ENCODE measurements at places on chromosomes 3 and 15.

GRCh38 chr3:192570315-192570714 is 157.0 kb downstream of the FGF12 start:
- DNase-seq = no peak

GRCh38 chr3:46549408-46549904 is 16.6 kb downstream of the LRRC2 start:
- DNase-seq = no peak

DNA sequence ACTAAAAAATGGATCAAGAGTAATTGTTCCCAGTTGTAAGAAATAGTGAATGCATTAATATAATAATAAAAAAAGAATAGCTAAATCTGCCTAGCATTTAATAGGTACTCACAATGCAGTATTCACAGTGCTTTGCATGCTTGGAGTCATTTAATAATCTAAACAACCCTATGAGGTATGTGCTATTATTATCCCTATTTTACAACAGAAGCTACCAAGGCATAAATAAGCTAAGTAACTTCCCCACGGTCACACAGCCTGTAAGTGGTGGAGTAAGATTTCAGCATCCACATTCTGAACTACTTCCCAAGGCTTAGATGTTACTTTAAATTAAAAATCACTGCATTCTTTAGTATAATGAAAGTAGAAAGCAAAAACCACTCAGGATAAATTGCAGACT is 102.9 kb downstream of the PLCH1 start:
- no peak for DNase-seq

DNA sequence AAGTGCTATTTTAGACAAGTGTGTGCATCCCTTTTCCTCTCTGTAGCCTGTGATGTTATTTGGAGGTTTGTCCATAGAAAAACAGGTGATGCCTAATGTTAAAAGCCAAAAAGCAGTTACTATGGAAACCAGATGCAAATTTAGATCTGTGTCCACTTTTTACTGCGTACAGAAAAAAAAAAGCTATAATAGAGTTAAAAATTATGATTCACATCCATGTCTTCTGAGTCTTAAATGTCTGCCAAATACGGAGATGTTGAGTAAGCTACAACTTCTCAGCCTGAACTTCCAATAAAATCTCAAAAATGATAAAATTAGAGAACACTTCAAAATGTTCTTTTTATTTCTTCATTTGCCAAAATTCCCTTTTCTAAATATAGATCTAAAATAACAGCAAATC is 74.2 kb upstream of the GAP43 start:
- DNase-seq = no peak

DNA sequence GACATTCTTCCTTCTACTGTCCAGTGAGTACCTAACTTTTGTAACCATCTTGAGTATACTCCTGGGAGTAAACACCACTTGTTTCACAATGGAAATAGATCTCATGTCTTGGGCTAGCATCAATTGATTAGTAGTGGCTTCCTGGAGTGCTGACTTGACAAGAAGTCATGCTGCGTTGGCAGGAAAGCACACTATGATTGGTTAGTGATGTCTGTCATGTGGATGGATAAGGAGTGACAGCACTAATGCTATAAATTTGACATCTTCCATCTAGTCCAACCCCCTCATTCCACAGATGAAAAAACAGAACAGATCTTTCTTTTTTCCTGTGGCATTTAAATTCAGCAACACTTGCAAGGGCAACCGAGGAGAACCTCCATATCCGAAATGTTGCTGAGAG is 47.6 kb upstream of the PRICKLE2 start:
- no peak for DNase-seq

DNA sequence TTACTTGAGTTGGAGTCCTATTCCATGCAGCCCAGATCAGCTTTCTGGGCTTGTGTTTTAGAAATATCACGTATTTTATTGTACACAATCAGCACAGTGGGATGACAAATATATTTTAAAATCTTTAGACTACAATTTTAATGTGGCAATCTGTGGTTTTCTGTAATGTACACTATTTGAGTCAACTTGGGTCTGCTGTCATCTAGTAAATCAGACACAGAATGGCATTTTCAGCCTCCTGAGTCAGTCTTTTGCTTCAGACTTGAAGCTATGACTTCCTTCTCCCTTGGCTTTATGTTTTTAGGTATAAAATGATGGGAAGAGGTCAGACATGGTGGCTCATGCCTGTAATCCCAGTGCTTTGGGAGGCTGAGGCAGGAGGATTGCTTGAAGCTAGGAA is 232.1 kb downstream of the NECTIN3 start:
- DNase-seq = no peak

GRCh38 chr15:45181491-45182285 is 6.1 kb downstream of the SHF start:
- DNase-seq = no peak

DNA sequence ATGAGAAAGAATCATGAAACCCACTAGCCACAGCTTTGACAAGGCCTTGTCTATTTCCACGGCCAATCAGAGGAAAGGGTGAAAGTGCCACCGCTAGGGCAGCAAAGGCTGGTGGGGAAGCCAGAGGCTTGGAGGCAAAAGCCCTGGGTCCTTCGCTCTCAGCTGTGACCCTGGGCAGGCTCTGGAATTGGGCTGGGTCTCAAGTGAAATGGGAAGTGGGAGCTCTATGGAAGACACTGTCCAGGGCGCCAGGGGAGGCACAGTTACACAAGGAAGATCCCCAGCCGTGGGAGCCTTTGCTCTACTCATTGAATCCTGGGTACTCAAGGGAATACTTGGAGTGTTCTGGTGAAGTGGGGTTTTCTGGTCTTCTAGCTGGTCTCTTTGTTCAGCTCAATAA is 136.2 kb downstream of the ASB7 start:
- no peak for DNase-seq

DNA sequence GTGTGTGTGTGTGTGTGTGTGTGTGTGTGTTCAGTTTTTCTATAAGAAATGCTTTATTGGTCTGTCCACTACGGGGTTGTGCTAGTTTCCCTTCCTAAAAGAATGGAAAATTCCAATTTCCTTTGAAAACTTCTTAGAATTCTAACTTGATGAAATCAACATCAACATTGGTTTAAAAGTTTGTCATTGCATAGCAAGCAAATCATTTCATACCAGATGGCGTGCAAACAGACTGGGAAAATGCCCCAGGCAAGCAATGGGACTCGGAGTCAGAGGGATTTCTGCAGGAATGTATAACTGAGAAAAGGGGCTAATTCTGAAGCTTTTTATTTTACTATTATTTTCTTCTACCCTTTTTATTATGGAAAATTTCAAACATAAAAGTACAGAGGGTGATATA is 13.1 kb upstream of the DYNC1LI1 start:
- no peak for DNase-seq

- no peak for DNase-seq
Observed at GRCh38 chr3:34725774-34726173, 913.6 kb upstream of the ARPP21 start.

GRCh38 chr3:106965307-106965706 is 411.9 kb upstream of the CCDC54 start:
- no peak for DNase-seq

DNA sequence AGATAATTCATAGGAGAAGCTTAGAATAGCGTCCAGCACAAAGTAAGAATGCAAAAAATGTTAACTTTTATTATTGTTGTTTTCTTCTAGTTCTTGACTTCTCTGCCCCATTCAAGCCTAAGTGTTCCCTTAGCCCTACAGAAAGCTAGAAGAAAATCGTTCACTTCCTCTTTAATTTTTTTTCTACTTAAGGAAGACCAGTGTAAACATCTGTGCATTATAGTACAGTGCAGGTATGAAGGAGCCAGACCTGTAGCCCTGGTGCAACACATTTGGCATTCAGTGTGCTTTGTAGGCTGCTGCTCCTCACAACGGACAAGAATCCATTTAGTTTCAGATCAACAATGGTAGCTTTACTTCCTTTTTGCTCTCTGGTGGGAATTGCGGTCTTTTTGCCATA is 127.8 kb upstream of the SLC7A14 start:
- DNase-seq = no peak

DNA sequence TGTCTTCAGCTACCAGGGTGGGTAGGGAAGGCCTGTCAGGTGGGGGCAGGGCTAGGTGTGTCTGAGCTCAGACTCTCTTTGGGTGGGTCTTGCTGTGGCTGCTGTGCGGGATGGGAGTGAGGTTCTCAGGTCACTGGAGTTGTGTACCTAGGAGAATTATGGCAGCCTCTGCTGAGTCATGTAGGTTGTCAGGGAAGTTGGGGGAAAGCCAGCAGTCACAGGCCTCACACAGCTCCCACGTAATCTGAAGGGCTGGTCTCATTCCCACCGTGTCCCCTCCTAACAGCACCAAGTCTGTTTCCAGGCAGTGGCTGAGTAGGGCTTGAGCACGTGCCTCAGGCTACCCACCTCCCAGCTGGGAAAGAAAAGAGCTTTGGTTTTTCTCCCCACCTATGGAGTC is 67.0 kb downstream of the CHCHD4 start:
- no peak for DNase-seq

DNA sequence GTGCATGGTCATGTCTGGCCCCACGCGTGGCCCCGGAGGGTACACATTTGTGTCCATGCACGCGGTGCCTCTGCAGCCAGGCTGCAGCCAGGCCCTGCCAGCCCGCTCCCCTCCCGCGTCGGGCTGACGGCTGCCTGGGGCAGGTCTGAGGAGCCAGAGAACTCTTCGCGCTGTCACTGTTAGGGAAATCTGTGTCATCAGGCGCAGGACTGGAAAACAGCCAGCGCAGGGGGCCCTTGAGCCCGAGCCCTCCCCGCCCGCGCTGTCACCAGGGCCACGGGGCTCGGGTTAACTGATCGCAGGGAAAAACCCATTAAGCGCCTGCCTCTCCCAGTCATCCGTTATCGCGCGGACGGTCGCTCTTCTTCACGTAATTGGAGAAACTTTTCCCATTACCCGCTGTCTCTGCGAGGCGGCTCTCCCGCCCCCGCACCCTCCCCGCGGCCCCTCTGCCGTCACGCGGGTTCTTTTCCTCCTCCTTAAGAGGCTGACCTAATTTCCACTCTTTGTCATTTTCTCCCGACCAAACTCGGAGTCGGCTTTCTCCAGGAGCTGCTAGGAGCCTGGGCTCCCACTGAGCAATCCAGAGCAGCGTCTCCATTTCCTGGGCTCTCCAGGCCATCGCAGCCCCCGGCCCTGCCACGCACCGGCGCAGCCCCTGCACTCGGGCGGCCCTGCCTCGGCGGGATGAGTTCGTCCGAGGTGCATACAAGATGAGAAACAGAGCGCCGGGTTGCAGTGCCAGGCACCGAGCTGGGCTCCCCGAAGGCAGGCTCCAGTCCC is 57.5 kb upstream of the PRR23E start:
- DNase-seq = no peak

- DNase-seq = no peak
Observed at GRCh38 chr15:70284438-70285214, 186.9 kb upstream of the TLE3 start.

- DNase-seq = no peak
Observed at GRCh38 chr3:134641671-134642300, 9.0 kb downstream of the KY start.

- DNase-seq = no peak
Observed at GRCh38 chr3:89395996-89396395, 288.6 kb downstream of the EPHA3 start.

DNA sequence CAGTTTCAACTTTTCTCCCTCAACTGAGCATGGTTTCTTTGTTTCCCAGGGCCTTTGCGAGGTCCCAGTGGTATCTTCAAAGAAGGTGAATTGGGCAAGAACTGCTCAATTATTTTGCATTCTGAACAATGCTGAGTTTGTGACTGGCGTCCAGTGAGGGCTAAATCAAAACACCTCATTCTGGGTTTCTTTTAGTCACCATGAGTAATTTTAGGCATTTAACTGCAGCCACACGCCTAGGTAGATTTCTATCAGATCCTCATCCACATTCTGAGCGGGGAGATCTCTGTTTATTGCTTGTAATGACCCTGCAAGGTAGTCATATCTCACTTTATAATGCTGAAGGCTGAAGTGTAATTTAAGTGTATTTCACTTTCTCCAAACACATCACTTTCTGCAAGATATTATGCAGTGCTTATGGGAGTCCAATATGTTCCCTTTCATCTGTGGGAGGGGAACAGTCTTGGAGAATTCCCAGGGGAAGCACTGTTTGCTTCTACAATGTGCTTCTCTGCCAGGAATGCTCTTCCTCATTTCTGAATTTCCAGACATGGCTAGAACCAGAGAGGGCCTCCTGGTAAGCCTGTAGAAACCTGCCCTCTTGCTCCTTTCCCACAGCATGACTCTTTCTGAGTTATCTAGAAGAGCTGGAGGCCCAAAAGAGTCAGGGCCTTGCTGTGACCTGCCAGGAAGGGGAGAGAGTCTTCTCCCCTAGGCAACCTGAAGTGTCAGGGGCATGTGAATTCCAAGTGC is 91.7 kb downstream of the FRMD4B start:
- no peak for DNase-seq

GRCh38 chr3:150635526-150635925 is 32.4 kb downstream of the SELENOT start:
- DNase-seq = no peak

- no peak for DNase-seq
Observed at GRCh38 chr3:120198305-120198878, 86.6 kb downstream of the GPR156 start.

DNA sequence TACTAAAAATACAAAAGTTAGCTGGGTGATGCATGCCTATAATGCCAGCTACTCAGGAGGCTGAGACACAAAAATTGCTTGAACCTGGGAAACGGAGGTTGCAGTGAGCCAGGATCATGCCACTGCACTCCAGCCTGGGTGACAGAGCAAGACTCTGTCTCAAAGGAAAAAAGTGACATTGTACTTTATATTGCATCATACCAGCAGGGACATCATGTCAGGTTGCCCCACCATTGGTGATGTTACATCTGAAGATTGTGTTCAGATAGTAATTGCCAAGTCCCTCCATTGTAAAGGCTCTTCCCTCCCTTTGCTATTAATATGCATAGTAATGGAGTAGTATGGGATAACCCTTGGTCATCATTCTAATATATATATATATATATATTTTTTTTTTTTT is 44.8 kb downstream of the FOXL2 start:
- no peak for DNase-seq

GRCh38 chr15:95520922-95521321 is 809.6 kb upstream of the NR2F2 start:
- no peak for DNase-seq

DNA sequence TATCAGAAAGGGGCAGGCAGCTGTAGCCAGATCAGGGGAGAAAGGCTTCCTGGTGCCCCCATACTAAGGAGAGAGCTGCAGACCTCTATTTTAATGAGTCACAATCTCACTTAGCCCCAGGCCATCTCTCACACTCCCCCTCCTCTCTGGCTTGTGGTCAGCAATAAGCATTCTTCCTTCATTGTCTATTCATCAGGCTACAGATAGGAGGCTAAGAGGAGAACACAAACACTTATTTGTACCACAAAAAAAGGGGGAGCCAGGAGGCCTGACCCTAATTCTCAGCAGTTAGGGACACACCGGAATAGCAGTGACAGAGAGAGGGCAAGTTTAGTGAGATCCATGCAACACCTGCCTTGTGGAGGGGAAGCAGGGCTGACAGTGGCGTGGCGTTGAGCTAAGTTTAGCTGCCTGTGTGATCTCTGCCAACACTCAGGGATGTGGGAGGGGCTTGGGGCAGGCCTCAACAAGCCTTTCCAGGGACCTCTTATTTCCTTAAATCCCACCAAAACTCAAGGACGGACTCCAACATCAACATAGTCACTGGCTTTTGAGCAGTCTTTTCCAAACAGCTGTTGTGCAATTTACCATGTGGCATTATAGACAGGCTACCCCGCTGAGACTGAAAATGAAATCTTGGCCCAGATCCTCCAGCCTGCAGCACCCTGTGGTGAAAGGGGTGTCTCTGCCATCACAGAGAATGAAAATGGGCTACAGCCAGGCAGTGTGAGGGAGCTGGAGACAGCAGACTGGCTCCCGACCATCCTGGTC is 191.9 kb upstream of the TSC22D2 start:
- DNase-seq = no peak
